ENCODE measurements at places on chromosomes 6 and 20. TPM values are rescaled to one million over a fixed set of nuclear protein-coding genes. Genes with fewer than 3 reads are reported as not detected.

Gene SIRPB1
- total RNA-seq = 4.5 TPM

Gene C20orf202
- total RNA-seq = not detected

Gene ZGPAT
- total RNA-seq = 43.3 TPM

- peaks cover 3% of the 10 kb centered on the region for H3K27me3 ChIP-seq
- no peaks in the 10 kb centered on the region for H3K36me3 ChIP-seq
- peak; percentile 12 for DNase-seq
- H3K27ac ChIP-seq = no peak overlapping the region
These were observed 169.7 kb downstream of the HAO1 start for GRCh38 chr20:7770578-7770977.

Gene BRPF3
- total RNA-seq = 18.5 TPM

DNA sequence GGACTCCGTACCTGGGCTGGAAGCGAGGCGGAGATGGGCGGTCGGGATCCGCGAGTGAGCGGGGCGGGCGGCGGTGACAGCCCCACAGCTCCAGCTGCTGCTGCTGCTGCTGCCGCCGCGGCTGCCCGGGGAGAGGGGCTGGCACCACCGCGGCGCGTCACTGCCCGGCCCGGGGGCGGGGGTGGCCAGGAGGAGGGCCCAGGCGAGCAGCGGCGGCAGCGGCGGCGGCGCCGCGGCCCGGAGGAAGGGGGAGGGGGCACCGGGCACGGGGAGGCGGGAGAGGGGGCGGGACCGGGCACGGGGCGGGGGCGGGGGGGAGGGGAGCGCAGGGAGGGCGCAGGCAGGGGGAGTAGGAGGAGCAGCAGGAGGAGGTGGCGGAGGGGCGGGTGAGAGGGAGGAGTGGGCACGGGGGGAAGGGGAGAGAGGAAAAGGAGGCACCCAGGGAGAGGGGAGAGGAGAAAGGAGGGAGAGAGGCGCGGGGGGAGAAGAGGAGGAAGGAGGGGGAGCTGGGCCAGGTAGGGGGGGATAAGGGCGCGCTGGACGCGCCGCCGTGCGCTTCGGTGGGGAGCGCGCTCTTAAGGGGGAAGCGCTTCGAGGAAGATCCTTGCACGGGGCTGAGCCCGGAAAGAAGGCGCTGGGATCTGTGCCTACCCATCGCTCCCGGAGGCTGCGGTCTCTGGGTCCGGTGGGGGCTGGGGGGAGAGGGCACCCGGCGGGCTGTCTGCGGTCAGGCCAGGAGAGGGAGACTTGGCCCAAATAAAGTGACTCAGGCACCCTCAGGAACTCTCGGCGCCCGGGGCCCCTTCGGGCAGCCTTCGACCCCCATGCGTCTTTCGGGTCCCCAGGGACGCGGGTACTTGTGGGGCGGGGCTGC, 101.5 kb downstream of the NOL4L start:
- peak overlapping the region; percentile 69 for H3K4me3 ChIP-seq
- H3K36me3 ChIP-seq = peaks cover 16% of the 10 kb centered on the region
- peaks cover 26% of the 10 kb centered on the region for H3K4me1 ChIP-seq
- H3K27me3 ChIP-seq = no peaks in the 10 kb centered on the region
- peak; percentile 42 for DNase-seq

GRCh38 chr6:15145821-15146220, 100.0 kb upstream of the JARID2 start:
- no peak overlapping the region for H3K27ac ChIP-seq
- H3K4me1 ChIP-seq = no peaks in the 10 kb centered on the region
- no peak overlapping the region for H3K4me3 ChIP-seq
- H3K27me3 ChIP-seq = no peaks in the 10 kb centered on the region
- no peak for DNase-seq
- H3K36me3 ChIP-seq = no peaks in the 10 kb centered on the region

GRCh38 chr6:118507636-118508035, 40.5 kb upstream of the PLN start:
- H3K36me3 ChIP-seq = peaks cover 22% of the 10 kb centered on the region
- no peak for DNase-seq
- H3K4me1 ChIP-seq = no peaks in the 10 kb centered on the region
- H3K27ac ChIP-seq = no peak overlapping the region
- H3K27me3 ChIP-seq = no peaks in the 10 kb centered on the region
- no peak overlapping the region for H3K4me3 ChIP-seq

- peaks cover 23% of the 10 kb centered on the region for H3K36me3 ChIP-seq
- H3K4me1 ChIP-seq = peaks cover 64% of the 10 kb centered on the region
- no peak overlapping the region for H3K4me3 ChIP-seq
- DNase-seq = no peak
- no peaks in the 10 kb centered on the region for H3K27me3 ChIP-seq
These were observed 27.7 kb downstream of the HIVEP1 start for GRCh38 chr6:12039540-12040459.

- peak; percentile 37 for DNase-seq
- peak overlapping the region; percentile 100 for H3K27ac ChIP-seq
- H3K36me3 ChIP-seq = peaks cover 41% of the 10 kb centered on the region
- H3K27me3 ChIP-seq = peaks cover 6% of the 10 kb centered on the region
These were observed 1.1 kb upstream of the RPS12 start for GRCh38 chr6:132813173-132813856.

Gene LPA
- not detected for total RNA-seq

Gene SYCP2L
- 0.37 TPM for total RNA-seq

DNA sequence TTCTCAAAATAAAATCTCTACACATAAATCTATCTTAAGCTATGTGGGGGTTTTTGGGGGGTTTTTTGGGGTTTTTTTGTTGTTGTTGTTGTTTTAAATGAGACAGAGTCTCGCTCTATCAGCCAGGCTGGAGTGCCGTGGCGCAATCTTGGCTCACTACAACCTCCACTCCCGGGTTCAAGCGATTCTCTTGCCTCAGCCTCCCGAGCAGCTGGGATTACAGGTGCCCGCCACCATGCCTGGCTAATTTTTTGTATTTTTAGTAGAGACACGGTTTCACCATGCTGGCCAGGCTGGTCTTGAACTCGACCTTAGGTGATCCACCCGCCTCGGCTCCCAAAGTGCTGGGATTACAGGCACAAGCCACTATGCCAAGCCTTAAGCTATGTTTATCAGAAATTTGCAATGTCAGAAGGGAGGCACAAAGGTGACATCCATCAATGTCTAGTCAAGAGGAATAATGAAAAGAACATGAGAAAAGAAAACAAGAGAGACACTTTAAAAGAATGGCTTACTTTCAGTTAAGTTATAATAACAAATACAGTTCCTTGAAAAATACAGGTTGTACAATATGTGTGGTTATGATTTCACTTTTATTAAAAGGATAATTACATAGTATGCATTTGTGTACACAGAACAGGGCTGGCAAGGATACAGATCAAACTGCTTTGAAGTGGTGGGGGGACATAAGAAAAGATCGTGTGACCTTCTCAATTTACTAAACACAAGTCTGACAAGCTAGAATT, 28.6 kb downstream of the SLC23A2 start:
- H3K27me3 ChIP-seq = no peaks in the 10 kb centered on the region
- H3K27ac ChIP-seq = peak overlapping the region; percentile 92
- peak overlapping the region; percentile 64 for H3K4me3 ChIP-seq
- H3K4me1 ChIP-seq = peaks cover 26% of the 10 kb centered on the region
- H3K36me3 ChIP-seq = peaks cover 11% of the 10 kb centered on the region

- no peak for DNase-seq
- peaks cover 59% of the 10 kb centered on the region for H3K27me3 ChIP-seq
- peaks cover 6% of the 10 kb centered on the region for H3K36me3 ChIP-seq
- H3K27ac ChIP-seq = peak overlapping the region; percentile 42
These were observed 110.0 kb downstream of the GPX5 start for GRCh38 chr6:28635547-28636158.

Gene FAM162B
- not detected for total RNA-seq

DNA sequence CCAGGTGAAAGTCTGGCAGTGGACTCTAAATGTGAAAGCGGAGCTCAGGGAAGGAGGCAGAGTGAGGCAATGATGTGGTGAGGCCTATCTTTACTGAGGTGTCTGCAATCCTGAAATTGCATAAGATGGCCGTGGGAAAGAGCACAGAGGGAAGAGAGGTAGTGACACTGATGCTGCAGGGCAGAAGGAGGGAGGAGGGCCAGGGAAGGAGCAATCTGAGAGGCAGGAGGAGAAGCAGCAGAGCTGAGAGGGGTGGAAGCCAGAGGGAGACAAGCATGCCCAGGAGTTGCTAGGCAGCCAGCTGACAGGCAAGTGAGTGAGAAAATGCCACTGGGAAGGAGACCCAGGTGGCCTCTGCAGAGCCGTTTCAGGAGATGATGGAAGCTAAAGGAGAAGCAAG, 97.4 kb upstream of the CNR1 start:
- no peaks in the 10 kb centered on the region for H3K4me1 ChIP-seq
- H3K4me3 ChIP-seq = no peak overlapping the region
- H3K27ac ChIP-seq = no peak overlapping the region
- DNase-seq = no peak
- no peaks in the 10 kb centered on the region for H3K36me3 ChIP-seq

Gene OPN5
- total RNA-seq = not detected

DNA sequence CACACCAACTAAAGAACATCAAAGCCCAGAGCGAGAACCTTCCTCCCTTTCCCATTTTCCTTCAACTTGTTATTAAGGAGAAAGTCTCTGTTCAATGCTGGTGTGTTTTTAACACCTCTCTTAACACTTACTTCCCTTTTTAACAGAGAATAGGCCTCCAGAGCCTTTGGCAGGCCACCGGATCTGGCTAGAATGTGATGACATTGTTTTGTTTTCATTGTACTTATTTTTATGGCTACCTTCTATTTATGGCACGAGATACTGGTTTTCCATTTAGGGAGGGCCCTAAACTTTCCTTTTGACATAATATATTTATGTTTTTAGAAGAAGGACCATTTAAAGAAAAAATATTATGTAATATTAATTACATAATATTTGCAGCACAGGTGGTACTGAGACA, 21.6 kb downstream of the TCF15 start:
- H3K36me3 ChIP-seq = no peaks in the 10 kb centered on the region
- peaks cover 7% of the 10 kb centered on the region for H3K27me3 ChIP-seq
- H3K4me3 ChIP-seq = no peak overlapping the region

Gene FOXO3
- 12.8 TPM for total RNA-seq

Gene PSORS1C2
- not detected for total RNA-seq

- peak overlapping the region; percentile 93 for H3K4me3 ChIP-seq
- H3K27ac ChIP-seq = peak overlapping the region; percentile 100
- peaks cover 46% of the 10 kb centered on the region for H3K4me1 ChIP-seq
- peaks cover 26% of the 10 kb centered on the region for H3K36me3 ChIP-seq
- H3K27me3 ChIP-seq = no peaks in the 10 kb centered on the region
- no peak for DNase-seq
These were observed 828 bp downstream of the ASCC3 start for GRCh38 chr6:100880149-100880852.

Gene PCSK2
- total RNA-seq = not detected

Gene TBXT
- total RNA-seq = not detected

DNA sequence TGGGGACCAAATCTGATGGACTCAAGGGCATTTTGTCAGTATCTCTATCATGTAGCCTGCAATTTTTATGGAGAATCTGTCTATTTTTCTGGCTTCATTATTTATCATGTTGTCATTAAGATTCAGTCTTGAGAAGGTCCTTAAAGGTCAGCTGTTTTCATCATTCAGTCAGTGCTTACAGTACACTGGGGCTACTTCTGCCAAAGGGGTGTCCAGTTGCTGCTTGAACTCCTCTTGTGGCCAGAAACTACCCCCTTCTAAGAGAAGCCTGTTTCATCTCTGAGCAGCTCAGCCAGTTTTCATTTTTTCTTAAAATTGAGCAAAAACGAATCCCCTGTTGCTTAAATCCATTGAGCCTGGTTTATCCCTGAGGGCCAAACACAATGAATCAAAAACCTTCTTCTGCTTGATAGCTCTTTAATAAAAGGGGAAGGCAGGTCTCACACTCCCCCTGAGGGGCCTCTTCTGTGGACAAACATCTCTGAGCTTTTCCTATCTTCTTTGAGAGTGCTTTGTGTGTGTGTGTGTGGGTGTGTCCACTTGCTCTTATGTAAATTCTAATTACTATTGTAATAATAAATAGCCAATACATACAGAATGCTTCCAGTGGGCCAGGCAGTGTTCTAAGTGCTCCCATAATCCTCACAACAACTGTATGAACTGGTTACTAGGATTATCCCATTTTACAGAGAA, 172.2 kb downstream of the PLCB1 start:
- peaks cover 6% of the 10 kb centered on the region for H3K4me1 ChIP-seq
- no peak overlapping the region for H3K27ac ChIP-seq
- no peak overlapping the region for H3K4me3 ChIP-seq
- no peaks in the 10 kb centered on the region for H3K36me3 ChIP-seq
- H3K27me3 ChIP-seq = no peaks in the 10 kb centered on the region

DNA sequence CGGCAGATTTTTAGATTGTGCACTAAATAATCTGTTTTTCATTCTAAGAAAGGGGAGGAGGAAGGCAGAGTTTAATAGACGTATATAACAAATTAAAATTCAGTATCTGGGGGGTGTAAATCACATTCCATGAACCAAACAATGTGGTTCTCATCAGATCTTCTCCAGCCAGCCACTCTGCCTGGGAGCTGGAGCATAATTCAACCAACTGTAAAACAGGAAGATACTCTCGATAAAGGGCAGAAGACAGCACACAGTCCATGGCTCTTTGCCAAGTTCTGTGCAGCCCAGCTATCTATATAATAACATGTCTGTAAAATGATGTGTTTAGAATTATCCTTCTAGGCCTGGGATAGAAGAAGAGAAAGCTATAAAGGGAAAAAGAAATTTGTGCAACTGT, 289.9 kb upstream of the ZFP64 start:
- no peaks in the 10 kb centered on the region for H3K36me3 ChIP-seq
- H3K27me3 ChIP-seq = no peaks in the 10 kb centered on the region
- no peak for DNase-seq
- no peaks in the 10 kb centered on the region for H3K4me1 ChIP-seq
- H3K27ac ChIP-seq = no peak overlapping the region

GRCh38 chr6:112145080-112145573, 57.7 kb downstream of the FAM229B start:
- H3K27me3 ChIP-seq = peaks cover 4% of the 10 kb centered on the region
- no peaks in the 10 kb centered on the region for H3K36me3 ChIP-seq
- no peak overlapping the region for H3K27ac ChIP-seq
- no peaks in the 10 kb centered on the region for H3K4me1 ChIP-seq

- DNase-seq = no peak
- H3K4me3 ChIP-seq = no peak overlapping the region
- H3K27ac ChIP-seq = no peak overlapping the region
These were observed 545.0 kb upstream of the EPHA7 start for GRCh38 chr6:93964321-93964720.

- H3K27ac ChIP-seq = no peak overlapping the region
- H3K27me3 ChIP-seq = peaks cover 13% of the 10 kb centered on the region
- H3K4me3 ChIP-seq = no peak overlapping the region
- DNase-seq = no peak
These were observed 261.1 kb upstream of the CITED2 start for GRCh38 chr6:139635401-139636130.

Gene PI3
- not detected for total RNA-seq

Gene ACTL10
- 2.4 TPM for total RNA-seq

Gene CASS4
- 8.6 TPM for total RNA-seq

GRCh38 chr20:48708630-48709029, 119.2 kb downstream of the PREX1 start:
- no peaks in the 10 kb centered on the region for H3K27me3 ChIP-seq
- H3K4me1 ChIP-seq = peaks cover 47% of the 10 kb centered on the region
- no peak for DNase-seq
- H3K36me3 ChIP-seq = peaks cover 58% of the 10 kb centered on the region
- no peak overlapping the region for H3K27ac ChIP-seq
- H3K4me3 ChIP-seq = no peak overlapping the region

Gene BFSP1
- total RNA-seq = 2.0 TPM
